ENCODE measurements at places on chromosomes 5 and 9.

DNA sequence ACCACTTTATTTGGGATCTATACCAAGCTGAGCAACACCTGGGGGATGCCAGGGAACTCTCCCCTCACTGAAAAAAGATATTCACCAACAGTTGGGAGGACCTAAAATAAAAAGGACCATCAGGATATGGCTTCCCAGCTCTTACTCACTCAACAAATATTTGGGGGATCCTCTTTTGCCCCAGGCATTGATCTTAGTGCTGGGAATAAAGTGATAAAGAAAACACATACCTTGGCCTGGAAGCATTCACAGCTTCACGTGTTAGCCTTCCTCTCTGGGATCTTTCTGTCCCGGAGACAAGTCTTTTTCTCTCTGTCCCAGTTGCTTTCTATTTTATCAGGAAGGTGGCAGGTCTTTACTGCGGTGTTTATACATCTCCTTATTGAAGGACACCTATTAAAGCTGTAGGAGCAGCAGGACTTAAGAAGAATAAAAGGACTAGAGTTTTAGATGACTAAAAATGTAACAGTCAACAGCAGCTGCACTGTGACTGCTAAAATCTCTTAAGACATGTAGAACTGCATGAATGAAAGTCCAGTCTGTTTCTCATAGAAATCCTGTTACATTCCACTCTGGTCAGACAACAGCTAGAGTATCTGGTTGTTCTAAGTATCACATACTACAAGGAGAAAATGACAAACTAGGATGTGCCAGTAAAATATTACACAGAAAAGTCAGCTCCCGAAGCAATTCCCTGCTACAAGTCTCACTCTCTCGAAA, 90.0 kb upstream of the ITGA2 start:
- no peak for DNase-seq

DNA sequence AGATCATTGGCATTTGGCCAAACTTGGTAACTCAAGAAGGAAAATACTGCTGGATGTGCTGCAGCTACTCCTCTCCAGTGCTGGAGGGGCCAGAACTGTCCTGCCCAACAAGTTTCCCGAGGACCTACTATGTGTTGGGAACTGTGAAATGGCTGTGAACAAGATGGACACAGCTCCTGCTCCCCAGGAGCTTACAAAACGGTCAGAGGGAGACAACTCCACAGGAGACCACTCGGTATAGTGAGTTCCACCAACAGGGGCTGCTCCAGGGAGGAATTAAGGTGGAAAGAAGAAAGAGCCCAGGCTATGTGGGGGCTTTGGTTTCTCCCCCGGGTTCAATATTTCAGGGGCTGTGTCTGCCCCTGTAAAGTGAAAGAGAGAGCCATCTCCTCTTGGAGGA, 78.8 kb downstream of the GNA14 start:
- DNase-seq: no peak

GRCh38 chr5:72523960-72524582, 16.9 kb upstream of the ZNF366 start:
- no peak for DNase-seq

DNA sequence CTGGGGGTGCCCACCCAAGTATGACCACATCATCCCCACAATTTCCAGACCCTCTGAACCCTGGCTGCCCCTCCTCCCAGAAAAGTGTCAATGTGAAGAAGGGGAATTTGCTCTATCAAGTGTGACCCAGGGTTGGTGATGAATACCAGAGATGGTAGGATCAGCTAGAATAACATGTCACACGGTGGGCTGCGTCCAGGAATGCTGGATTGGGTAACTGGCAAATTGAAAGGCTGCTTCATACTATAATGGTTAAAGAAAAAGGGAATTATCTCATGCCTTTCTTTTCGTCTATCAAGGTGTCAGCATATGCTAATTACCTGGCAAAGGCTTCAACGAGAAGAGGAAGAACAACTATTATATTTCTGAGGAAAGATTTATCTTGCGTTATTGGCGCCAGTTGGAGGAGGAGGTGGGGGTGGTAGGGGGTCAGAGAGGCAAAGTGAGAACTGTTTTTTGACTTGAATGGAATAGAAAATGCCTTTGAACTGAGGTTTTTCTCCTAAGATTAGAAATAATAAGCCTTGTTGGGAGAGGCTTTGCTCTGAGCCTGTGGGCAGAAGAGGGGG, 27.8 kb upstream of the ARAP3 start:
- no peak for DNase-seq

GRCh38 chr9:104256696-104257062, 162.6 kb downstream of the SMC2 start:
- no peak for DNase-seq

DNA sequence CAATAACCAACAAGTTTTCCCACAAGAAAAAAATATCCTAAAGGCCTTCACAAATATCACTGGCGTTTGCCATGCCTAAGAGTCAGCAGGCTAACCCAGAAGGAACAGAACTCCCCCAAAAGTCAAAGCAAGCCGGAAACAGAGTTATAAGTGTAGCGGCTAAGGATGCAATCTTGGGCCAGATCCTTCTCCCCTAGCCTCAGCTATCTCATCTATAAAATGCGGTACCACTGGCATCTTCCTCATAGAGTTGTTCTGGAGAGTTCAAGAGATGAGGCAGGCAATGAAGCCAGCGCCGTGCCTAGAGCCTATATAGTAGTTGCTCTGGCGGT, 632 bp downstream of the DPM2 start:
- DNase-seq: no peak

GRCh38 chr5:56414066-56414465, 180.9 kb upstream of the ANKRD55 start:
- no peak for DNase-seq

DNA sequence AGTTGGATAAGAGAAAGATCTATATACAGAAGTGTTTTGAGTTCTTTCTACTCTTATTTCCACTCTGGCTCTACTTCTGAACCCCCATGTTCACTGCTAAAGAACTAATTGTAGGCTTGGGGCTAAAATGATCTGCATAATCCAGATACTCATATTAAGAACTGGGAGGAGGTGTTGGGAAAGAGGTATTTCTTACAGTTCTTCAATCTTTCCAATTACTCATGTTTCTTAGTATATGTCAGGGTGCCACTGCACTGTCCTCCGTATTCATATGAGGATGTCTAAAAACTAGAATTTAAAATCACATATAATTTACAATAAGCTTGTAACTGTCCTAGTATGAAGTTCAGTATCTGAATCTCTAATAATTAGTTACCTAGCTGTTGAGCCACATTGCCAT, 12.7 kb downstream of the NIPBL start:
- no peak for DNase-seq

DNA sequence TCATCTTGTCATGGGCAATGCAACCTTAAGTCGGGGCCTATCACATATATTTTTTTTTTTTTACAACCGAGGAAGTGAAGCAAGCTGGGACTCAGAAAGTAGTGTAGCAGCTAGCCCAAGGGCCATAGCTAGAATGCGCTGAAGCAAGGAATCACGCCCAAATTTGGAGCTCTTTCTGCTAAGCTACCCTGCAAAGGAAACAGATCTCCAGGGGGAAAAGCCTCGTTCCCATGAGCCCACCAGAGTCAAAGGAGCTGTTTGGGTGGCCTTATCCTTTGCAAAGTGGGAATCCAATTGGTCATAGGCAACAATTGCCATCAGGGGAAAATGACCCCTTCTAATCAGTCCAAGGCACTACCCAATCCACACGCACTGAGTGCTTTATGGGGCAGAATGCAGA, 390.4 kb downstream of the EBF1 start:
- DNase-seq: no peak

- no peak for DNase-seq
These were observed 4.3 kb upstream of the TCOF1 start for GRCh38 chr5:150353032-150353675.

DNA sequence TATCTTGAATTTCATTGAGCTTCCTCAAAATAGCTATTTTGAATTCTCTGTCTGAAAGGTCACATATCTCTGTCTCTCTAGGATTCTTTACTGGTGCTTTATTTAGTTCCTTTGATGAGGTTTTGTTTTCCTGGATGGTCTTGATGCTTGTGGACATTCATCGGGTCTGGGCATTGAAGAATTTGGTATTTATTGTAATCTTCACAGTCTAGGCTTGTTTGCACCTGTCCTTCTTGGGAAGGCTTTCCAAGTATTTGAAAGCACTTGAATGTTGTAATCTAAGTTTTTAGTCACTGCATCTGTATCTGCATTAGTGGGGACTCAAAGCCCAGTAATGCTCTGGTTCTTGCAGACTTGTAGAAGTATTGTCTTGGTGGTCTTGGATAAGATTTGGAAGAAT, 47.8 kb downstream of the SMIM15 start:
- no peak for DNase-seq

Data from activated CD4-positive, CD25-positive, alpha-beta regulatory T cell treated with anti-CD3 and anti-CD28 coated beads, Interleukin-2, amount 50 U/mL, for 72 hours (primary cell).